ENCODE measurements at places on chromosomes 4 and X.

DNA sequence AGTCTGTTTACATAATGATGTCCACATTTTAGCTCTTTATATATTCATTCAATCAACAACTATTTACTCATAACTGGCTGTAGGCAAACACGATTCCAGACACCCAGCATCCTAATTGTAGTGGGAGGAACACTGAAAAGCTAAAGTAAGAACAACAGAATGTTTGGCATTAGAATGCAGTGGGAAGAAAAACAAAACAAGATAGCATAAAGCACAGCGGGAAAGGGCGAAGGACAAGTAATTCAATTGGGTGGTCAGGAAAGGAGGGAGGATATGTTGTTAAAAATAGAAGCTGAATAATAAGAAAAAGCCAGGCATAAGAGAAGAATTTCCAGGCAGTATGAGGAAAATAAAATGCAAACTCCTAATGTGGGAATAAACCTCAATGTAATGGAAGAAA, 189.5 kb upstream of the FAT4 start:
- DNase-seq: no peak

DNA sequence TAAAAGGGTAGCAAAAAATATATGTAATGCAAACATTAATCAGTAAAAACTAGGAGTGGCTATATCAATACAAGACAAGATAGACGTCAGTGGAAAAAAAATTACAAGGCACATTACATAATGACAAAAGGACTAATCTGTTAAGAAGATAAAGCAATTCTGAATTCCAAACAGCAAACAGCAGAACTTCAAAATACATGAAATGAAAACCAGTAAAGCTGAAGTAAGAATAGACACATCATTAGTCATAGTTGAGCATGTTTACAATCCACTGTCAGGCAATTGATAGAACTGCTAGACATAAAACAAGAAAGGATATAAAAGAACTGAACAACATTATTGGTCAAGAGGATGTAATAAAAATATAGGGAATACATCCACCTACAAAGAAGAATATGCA, 12.2 kb downstream of the SULT1B1 start:
- DNase-seq: no peak

GRCh38 chr4:107575243-107575642, 144.8 kb downstream of the PAPSS1 start:
- DNase-seq: no peak

DNA sequence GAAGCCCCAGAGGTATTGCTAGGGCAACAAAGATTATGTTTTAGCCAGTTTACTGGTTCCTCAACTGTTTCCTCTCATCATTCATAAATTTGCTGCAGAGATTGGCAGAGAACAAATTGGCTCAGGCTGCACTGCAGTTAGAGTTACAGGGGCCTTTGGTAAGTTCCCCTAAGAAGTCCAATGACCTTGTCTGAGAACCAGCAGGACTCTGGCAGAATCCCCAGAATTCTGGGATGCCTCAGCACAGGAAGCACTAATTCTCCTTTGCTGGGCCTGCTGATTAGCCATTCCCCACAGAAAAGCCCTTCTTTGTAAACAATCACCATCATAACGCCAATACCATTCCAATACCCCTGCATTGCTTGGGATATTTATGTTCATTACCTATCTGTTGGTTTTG, 151.3 kb downstream of the USP46 start:
- no peak for DNase-seq

DNA sequence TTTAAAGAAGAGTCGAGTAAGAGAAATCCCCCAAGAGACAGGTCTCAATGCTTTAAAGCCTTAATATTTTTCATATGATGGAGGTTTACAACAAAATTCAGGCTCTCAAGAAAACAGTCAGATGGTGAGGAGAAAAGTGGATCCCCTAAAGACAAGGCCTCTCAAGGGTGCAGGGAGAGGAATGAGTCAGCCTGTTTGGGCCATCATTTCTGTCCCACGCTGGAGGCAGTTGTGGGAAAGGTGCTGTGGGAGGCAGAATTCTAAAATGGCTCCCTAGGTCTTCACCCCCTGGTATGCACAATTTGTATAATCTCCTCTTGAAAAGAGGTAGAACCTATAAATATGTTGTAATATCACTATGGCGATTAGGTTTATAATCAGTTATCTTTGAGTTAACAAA, 4.6 kb upstream of the TIFA start:
- no peak for DNase-seq

DNA sequence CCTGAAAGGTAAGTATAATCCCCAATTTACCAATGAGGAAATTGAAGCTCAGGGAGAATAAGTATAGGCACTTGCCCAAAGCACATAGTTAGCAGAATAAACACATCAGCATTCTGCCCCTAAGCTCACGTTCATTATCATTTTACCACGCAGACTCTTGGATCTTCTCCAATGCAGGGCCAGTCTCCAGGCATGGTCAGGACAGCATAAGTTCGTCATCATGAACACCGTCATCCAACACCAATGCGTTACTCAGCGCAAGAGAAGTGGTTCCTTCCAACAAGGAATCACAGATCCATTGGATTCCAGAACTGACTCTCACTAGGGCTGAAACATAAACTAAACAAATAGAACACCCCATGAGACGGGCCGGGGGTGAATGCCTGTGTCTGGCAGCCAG, 86.5 kb upstream of the GPM6B start:
- no peak for DNase-seq
